ENCODE measurements at places on chromosomes 4 and X.
A peak's percentile ranks its signal among the peaks of the same experiment; 100 is the strongest.

DNA sequence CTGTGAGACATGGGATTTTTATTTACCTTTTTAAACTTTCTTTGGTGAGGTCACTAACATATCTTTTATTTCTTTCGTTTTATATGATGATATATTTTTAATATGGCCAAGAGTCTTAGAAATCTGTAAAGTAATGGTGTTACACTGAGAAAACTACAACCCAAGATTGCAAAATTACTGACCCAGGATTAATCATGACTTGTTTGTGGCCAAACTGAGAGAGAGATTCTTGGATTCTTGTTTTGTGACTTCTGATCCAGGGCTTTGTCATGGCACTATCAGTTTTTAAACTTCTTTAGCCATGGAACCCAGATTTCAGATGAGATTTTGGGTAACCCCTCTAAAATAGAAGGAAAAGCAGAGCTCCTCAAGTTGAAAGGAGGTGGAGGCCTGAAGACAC lies 42.0 kb downstream of the SGMS2 start:
- DNase-seq, result no peak

DNA sequence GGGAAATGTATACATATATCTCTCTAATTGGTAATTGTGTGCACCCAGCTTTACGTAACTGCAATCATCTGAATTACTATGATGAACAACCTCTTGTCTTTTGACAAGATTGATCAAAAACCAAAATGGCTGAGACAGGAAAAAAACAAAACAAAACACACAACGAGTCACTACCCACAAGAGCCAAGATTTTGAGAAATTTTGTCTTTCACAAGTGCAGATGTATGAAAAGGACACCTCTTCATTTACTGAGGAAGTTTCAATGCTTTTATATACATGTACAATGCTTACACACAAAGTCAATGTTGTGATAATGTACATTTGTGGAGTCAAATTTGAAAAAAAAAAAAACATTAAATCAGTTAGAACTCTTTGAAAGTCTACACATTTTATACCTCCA lies 224.6 kb downstream of the SCFD2 start:
- no peak for DNase-seq

DNA sequence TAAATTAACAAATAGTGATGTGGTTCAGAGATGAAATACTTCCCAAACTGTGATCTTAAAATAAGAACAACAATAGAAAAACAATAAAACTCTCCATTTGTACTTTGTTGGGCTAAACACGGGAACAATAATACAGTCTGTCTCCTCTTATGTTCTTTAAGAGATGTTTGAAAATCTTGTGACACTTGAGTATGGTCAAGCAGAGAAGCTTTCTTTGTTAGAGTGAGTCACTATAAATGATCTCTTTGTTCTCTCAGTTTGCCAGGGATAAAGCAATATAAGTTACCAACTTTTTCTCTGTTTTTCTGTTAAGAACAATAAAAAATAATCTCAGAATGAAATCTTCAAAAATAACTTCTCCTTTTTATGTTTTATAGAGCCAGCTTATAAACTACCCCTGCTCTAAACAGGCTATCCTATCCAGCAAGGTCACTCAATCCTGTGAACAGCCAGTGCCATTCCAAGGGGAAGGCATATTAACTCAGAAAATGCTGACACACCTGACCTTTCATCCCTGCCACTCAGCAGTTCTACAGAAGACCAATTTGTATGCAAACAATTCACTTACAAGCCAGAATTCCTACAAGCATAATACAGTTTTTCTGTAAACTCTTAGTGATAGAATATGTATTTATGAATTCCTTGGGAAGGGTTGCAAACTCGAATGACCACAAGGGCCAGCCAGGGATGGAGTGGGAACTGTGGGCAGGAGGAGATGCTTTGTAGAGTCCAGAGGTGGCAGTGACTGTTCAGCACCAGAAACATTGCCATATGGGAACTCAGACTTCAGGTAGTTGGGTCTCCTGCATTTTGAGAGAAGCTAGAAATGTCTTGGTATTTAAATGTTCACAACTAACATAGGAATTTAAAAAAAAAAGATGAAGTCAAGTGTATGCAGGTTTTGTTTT lies 52.2 kb downstream of the AFM start:
- DNase-seq, result peak; percentile 82

DNA sequence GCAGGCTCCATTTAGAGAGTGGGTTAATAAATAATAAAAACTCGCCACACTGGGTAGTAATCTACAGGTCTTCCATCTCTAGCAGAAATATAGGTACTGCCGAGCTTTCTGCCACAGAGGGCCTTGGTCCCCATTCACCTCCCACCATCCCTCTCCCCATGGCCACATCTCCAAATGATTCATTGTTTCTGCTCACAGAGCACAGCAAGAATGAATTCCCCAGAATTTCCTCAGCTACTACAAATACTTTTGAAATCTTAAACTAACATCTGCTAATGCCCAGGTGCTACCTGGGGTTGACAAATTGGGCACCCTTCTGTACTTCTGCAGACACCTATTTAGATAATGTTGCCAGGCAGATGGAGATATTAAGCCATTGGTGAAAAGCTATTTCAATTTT lies 5.1 kb downstream of the PHEX start:
- DNase-seq, result no peak

DNA sequence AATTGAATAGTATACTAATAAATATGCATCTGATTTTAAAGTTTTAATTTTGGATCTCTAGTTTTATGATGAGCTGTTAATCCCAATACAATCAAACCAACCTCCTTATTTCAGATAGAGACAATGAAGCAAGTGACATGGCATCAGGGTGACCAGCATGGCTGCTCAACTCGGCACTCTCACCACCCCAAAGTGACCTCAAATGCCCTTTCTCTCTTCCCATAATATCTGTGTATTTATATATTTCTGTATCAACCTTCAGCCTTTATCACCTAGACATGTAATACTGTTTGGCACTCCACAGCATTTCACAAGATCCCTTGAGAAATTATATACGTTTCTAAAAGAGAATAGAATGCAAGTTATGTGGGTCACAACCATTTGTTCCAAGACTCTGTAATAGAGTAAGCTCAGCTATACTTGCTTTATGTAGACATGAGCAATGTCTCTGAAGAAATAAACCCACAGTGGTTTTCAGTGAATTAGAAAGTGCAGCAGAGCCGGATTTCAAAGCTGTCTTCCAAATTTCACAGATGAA lies 1623.2 kb upstream of the PABPC4L start:
- DNase-seq, result no peak

GRCh38 chr4:173505924-173506518 lies 24.0 kb downstream of the HAND2 start:
- peak; percentile 43 for DNase-seq

GRCh38 chr4:145670422-145670821 lies 9.5 kb upstream of the C4orf51 start:
- DNase-seq, result no peak

DNA sequence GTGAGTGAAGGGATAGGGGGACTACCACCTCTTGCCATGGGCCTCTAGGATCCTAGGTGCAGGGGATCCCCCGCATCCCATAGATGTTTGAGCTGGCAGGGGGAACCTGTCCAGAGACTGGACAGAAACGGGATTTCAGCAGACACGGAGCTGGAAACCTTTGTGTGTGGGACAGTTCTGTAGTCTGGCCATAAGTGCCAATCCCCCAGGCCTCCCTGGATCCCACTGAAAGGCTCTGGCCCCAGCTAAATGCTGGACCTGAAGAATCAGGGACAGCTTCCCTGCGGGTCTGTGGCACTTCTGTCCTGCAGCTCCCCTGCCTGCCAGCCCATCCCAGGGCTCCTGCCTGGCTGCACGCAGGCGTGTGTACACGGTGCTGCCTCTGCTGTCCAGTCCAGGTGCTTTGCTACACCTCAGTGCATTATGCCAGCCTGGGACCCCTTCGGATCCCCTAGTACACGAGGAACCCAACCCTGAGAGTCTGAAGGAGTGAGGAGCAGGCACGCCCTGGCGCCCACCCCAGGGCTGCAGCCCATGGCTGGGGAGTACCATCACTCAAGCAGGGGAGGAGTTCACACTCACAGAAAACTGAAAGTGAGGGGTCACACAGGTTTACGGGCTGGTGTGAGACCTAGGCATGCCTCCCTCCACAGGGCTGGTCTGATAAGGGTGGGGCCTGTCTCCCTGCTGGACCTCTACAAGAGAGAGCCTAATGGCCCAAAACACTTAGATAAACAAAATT lies 703.0 kb downstream of the ARAP2 start:
- DNase-seq, result no peak

DNA sequence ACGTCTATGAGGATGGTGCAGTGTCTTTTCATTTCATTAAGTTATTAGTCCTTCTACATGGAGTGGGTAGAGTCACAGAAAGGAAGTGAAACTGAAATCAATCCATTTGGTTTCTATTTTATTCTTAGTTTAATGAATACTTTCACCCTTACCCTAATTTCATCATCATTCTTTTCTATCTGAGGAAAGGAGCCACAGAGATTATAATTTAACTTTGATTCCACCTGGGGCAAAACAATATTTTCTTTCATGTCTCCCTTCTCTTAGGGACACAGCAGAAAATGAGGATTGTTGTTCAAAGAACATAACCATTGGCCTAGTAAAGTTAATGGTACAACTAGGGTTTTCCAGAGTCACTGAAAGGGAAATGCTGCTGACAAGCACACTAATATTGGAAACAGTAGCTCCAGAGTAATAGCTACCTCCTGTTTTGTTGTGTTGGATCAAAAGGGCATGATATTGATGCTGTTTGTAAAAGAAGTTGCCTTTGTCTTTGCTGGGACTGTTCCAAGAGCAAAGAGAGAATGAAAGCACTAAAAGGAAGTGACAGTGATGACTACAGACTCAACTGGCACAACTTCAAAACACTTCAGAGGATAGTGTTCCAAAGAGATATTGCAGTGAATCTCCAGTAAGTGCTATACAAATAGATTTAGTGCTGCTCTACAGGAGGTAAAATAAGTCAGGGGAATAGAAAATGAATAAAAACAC lies 247.1 kb upstream of the PITX2 start:
- peak; percentile 23 for DNase-seq

GRCh38 chr4:22072726-22073125 lies 124.2 kb upstream of the KCNIP4 start:
- no peak for DNase-seq

DNA sequence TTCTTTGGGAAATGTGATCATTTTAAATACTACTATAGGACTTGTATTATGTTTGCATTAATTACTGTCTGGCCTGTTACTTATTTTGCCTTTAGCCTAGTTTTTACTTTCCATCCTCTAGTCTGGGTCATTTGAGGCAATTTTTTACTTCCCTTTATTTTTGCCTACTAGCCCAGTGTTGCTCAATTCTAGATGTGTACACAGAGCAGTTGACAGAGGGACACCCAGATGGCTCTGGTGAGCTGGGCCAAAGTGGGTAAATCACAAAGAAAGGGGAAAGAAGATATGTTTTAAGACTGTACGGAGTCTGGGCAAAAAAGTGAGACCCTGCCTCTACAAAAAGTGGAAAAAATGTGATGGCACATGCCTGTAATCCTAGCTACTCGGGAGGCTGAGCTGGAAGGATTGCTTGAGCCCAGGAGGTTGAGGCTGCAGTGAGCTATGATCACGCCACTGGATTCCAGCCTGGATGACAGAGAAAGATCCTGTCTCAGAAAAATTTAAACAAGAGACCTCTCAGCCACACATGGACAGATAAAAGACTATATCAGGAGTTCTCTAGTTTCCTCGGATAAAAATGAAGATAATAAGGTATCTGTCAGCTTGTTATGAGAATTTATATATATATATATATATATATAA lies 35.7 kb downstream of the APOO start:
- no peak for DNase-seq

DNA sequence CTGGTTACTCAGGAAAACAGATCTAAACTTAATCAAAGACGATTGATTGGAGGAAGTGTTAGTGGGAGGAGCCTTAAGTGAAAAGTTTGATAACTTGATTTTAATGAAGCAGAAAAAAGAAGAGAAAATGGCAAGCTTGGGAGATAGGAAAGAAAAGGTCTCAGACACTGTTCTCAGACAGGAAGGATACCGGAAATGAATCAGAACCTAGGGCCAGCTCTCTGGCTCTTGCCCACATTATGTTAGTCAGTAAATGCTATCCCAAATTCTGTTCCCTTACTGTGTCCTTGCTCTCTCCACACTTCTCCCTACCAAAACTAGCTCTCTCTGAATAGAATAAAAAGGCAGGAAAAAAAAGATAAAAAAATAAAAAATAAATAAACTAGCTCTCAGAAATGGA lies 48.6 kb upstream of the TMEM164 start:
- DNase-seq, result no peak

- no peak for DNase-seq
Measured at GRCh38 chrX:134158821-134159512, 78.0 kb upstream of the CCDC160 start.

GRCh38 chrX:1443496-1444075 lies 9.1 kb downstream of the ASMTL start:
- no peak for DNase-seq

GRCh38 chr4:1512738-1513660 lies 106.8 kb upstream of the NKX1-1 start:
- peak; percentile 73 for DNase-seq

- no peak for DNase-seq
Measured at GRCh38 chrX:10048076-10048475, 80.9 kb downstream of the CLDN34 start.

DNA sequence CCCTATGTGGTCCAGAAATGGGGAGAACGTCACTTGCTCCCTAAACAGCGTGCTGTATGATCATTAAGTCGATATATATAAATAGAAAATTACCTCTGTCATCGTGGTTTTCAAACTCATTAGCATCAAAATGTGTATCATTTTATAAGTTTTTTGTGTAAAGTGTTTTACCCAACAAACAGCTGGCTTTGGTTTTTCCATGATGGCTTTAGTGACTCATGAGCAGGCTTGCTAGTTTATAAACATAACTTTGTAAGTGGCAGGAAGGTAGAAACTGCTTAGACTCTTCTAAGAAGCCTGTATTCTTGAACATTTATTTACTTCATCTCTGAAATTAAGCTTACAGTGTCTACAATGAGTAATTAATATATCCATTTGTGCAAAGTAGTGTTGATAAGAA lies 108.4 kb upstream of the DIPK2B start:
- DNase-seq, result no peak

- no peak for DNase-seq
Measured at GRCh38 chrX:31356275-31357212, 284.7 kb upstream of the FTHL17 start.

GRCh38 chr4:47535567-47536147 lies 50.6 kb downstream of the ATP10D start:
- no peak for DNase-seq

GRCh38 chr4:128658214-128658631 lies 151.3 kb upstream of the JADE1 start:
- peak; percentile 68 for DNase-seq

- DNase-seq, result no peak
Measured at GRCh38 chr4:5447755-5448154, 260.6 kb downstream of the EVC2 start.

DNA sequence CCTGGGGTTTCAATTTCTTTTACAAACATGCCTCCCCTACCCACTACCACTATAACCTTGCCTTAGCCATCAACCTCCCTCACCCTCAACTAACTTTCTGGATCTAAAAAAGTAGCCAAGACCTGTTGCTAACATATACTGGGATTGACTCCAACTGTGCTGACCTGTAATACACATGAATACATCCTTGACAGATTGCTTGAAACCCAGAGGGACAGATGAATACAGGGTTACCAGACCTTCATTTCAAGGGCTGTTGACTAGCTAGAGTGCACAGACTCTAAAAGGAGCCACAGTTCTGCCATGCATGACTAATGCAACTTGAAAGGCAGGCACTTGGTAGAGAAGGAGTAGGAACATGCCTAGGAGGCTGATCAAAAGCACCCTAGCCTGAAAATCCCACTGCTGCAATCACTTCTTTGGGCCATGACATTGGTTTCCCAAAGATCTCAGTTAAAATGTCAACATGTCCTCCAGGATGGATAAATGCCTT lies 121.0 kb downstream of the PCDH19 start:
- no peak for DNase-seq

GRCh38 chr4:182091128-182091527 lies 152.1 kb upstream of the TENM3 start:
- DNase-seq, result no peak
